ENCODE measurements at places on chromosomes 12 and 14.

DNA sequence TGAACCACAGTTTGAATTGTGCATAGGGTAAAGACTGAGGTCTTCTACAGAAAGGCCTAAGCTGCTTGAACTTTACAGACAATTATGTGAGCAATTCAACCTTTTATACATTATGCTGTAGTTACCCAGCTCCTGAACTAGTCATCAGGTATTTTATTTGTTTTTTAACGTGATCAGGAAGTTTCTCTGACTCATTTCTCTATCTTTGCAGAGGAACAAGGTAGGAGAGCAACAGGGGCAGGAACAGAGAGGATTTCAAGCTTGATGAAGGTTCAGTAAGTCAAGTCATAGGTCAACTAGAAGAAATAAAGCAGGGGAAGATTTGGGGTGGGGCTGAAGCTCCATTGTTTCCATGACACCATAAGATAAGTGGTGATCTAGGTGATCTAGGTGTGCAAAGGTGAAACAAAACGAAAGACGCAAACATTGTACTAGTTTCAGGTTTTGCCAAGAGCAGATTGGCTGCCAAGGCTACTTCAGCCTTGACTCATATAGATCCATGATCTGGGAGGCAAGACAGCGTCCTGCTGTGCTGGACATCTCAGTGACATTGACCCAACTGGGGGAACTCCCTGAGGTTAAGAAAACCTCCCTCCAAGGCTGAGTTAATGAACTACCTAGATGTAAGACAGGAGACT is 198.1 kb downstream of the DAD1 start:
- DNase-seq, result no peak

DNA sequence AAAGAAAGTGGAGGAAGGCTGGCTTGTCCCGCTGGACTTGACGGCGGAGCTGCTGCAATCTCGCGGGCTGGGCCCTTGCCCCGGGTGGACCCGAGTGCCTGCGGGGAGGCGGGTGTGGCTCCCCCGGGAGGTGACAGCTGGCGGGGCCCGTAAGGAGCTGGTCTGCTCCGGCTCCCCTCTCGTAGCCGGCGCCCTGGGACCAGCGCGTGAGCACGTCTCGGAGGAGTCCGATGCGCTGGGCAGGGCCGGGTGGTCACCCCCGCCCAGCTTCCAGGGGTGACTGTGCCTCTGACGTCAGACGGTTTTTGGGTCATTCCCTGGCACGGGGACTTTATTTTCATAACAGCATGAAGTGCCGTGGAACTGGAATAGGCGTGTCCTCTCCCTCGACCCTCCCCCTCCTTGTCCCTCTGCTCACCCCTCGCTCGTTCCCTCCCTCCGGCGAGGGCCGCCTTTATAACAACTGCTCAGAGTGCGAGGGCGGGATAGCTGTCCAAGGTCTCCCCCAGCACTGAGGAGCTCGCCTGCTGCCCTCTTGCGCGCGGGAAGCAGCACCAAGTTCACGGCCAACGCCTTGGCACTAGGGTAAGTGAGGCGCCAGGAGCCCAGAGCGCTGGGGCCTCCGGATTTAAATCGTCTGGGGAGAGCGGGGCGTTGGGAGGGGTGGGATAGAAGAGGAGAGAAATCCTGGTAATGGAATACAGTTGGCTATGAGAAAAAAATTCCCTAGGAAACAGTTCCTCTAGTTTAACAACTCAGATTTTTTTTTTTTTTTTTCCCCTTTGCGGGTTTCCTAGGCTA is at the start of gene GPRC5A:
Gene GPRC5A, plus strand, starts transcription at position 483 of the 801 bp plus-strand sequence. CDS start 16,688 bp downstream, outside the sequence.
- peak; percentile 60 for DNase-seq

DNA sequence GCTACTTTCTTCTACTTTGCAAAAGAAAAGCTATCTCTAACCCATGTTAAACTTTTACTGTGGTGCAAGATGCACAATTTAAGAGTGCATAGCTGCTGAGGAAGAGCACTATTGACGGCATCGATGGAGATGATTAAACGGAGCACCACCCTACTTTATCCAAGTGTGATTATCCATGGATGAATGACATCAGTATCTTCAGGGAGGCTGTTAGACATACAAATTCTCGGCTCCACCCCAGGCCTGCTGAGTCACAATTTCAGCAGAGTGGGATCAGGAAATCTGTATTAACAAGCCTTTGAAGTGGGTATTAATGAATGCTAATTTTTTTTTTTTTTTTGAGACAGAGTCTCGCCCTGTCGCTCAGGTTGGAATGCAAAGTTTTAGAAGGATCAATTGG is 16.2 kb downstream of the SLC2A14 start:
- no peak for DNase-seq

GRCh38 chr14:24937300-24937699 is 112.6 kb downstream of the STXBP6 start:
- no peak for DNase-seq

- no peak for DNase-seq
These were observed 1.9 kb downstream of the MNAT1 start for GRCh38 chr14:60736494-60736893.

GRCh38 chr12:58148405-58148804 is 207.0 kb downstream of the ATP23 start:
- DNase-seq, result no peak

DNA sequence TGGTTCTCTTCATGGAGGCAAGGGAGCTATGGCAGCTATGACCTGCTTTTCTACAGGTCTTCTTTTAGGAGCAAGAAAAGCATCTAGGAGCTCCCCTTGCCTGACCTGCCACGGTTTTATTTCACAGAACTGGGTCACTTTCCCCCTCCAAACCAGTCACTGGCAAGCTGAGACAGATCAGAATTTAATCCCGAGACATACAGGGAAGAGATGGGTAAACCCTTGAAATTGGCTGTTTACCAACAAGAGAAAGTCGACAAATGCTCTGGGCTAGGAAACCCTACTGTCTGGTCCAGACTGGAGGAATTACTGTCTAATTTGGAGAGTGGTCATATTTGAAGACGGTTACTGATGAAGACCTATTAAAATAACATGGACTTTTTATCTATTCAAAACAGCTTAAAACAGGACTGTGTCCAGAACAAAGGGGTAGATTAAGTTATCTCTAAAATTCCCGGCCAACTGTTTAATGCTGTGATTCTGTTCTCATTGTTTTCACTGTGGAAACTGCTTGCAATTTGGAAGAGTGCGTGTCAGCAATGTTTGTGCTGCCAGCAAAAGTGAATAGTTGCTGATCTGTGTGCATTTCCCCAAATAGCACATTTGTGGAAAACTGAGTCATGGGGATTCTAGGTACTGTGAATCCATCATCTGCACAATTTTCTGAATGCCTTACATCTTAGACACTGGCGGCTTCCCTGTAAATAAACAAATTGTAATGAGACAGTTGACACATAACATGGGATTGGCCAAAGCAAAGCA is 73.4 kb upstream of the EEA1 start:
- DNase-seq, result no peak
